Large intestine (tissue), 12 donors: ENCODE measurements at places on chromosomes 1 and 21. TPM values are rescaled to one million over a fixed set of nuclear protein-coding genes. Genes with fewer than 3 reads are reported as not detected.

DNA sequence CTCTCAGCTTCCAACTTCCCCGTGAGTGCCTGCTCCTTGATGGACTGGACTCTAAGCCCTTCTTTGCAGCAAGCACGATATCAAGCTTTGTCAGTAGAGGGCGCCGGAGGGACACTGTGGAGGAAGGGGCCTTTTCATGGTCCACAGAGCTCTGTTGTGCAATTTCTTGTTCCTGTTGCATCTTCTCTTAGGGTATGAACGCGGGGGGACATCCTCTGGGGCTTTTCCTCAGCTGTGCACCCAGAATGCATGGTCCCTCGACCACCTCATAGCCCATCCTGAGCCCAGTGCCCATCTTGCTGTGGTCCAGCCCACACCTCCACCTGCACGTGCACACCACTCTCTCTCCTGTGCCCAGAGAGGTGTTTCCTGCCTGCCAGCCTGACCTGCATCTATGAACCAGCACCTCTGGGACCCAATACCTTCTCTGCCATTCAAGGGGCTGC is 556.8 kb downstream of the PTPRU start:
- peak; percentile 77 for DNase-seq

- DNase-seq = no peak
Measured at GRCh38 chr1:33370301-33370700, 49.4 kb upstream of the A3GALT2 start.

- no peak for DNase-seq
Measured at GRCh38 chr1:60621368-60621851, 461.0 kb upstream of the NFIA start.

DNA sequence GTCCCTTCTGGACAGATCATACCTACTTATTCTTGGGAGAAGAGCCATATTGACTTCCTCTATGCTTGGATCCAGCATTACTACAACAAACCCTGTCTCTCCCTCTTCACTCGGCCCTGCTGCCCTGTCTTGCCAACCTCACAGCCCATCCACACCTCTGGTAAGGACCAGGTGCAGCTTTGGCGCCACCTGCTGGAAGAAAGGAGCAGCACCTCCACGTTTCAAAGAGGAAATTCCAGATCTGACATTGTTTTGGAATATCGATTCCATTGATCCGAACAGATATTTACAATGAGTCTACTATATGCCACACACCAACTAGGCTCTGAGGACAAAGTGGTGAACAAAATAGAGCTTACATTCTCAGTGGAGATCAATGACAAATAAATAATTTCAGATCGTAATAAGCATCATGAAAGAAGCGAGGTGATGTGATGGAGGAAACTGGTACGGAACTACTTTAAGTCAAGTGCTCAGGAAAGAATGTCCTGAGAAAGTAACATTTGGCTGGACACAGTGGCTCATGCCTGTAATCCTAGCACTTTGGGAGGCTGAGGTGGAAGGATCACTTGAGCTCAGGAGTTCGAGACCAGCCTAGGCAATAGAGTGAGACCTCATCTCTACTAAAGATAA is 18.7 kb downstream of the MFSD2A start:
- peak; percentile 48 for DNase-seq

GRCh38 chr1:60949154-60949825 is 133.1 kb upstream of the NFIA start:
- DNase-seq = no peak

- DNase-seq = no peak
Measured at GRCh38 chr21:33108228-33108627, 38.3 kb downstream of the OLIG1 start.

DNA sequence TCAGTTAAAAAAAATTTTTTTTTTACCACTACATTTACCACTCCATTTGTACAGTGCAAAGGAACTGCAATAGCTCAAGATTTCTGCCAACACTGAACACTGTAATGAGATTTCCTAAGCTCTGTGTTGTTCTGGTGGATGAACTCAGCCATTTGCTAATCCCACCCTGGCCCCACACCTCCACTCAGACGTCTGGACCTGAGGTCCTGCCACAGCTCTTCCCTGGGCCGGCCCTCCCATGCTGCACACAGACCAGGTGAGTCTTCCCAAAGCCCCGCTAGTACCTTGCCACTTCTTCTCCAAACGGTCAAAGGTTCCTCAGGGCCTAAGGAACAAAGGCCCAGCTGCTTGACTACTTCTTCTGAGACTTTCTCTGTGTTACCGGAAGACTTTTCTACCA is 56.4 kb downstream of the SLC45A1 start:
- no peak for DNase-seq

DNA sequence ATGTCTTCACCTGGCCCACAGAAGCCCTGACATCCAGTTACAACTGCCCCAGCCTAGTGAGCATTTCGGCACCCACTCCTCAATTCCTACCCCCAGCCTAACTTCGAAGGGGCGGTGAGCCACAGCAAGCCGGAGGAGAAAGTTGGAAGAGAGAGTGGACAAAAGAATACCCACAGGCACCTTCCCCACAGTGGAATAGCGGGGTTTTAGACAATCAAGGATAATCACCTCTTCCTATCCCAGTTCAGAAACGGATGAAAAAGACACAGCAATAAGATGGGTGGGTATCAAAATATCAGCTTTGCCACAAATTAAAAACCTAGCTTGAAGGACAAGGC is 1.3 kb upstream of the LSS start:
- no peak for DNase-seq

DNA sequence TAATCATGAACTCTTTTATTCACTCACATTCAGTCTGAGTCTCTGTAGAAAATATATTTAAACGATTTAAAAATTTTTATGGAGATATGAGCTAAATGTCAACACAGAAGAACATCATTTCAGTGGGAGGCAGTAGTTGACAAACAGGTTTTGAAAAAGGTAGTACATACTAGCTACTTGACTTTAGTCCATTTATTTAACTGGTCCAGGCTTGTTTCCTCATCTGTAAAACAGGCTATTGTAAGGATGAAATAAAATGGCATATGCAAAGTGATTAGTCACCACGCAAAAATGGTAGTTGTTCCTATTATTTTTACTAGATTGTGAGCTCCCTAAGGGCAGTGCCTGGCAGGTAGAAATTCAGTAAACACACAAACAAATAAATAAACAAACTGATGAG is 75.2 kb downstream of the NTPCR start:
- no peak for DNase-seq

DNA sequence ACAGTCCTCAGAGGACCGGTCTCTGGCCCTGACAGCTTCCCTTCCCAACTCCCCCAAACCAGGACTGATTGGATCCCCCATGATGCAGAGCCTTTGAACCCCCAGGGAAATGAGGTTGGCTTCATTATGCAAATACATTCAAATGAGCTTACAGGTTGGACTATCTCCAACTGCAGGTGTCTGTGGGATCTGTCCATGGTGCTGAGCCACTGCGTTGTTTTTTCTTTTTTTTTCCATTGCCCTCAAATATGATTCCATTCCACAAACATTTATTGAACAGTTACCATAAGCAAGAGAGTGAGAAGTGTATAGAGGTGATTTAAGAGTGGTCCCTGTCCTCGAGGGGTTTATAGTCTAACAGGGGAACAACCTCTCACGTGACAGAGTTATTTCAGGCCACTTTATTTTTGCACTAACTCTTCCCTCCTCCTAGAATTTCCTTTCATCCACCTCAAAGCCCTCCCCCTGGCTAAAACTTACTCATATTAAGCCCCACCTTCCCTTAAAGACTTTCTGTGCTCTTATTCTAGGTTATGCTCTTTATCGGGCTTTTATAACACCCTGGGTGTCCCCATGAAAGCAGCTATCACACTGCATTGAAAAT is 21.9 kb downstream of the DLGAP3 start:
- DNase-seq = no peak

DNA sequence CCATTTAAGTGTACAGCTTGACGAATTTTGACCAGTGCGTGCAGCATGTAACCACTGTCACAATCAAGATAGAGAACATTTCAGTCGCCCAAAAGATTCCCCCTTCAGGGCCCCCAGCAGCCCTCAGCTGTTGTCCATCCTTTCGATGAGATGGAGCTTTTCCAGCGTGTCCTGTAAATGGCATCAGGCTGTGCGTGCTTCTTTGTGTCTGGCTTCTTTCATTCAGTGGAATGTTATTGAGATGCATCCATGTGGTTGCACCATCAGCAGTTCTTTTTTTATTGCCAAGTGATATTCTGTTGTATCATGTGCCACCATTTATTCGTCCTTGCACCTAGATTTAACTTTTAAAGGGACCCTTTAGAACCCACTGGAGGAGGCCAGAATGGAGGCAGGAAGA is 21.9 kb downstream of the UBE2Q1 start:
- DNase-seq = no peak

- DNase-seq = peak; percentile 26
Measured at GRCh38 chr1:221712198-221712684, 29.6 kb downstream of the DUSP10 start.

GRCh38 chr1:15501208-15502032 is 22.6 kb downstream of the CASP9 start:
- peak; percentile 46 for DNase-seq

The KIAA1614 gene
- 2.1 TPM for polyA plus RNA-seq

The RHD gene
- polyA plus RNA-seq = 1.5 TPM

The CLCA4 gene
- 0.04 TPM for polyA plus RNA-seq
